Activated CD4-positive, alpha-beta T cell treated with anti-CD3 and anti-CD28 coated beads, Interleukin-2, amount 50 U/mL, for 48 hours (primary cell): ENCODE measurements at places on chromosomes 4 and X.
A peak's percentile ranks its signal among the peaks of the same experiment; 100 is the strongest.

GRCh38 chr4:186650401-186651180 lies 73.1 kb downstream of the FAT1 start:
- no peak for DNase-seq

DNA sequence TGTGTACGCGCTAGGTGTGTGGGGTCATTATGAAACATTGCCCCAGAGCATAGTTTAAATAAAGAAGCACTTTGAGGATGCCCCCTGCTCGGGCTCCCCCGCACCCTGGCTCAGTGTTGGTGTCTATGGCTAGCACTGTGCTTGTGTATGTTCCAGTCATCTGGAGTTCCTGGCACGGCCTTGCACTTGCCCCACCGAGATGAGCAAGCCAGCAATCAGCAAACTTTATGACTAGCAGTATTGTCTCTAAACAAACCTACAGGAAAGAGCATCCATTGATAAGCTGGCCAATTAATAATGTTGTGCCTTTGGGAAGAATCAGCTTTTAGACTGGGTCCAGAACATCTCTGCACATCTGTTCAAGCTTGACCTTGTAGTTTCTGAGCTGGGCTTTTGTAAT lies 707 bp upstream of the SHROOM4 start:
- no peak for DNase-seq

- DNase-seq: no peak
These were observed 1574.5 kb upstream of the TENM3 start for GRCh38 chr4:180668732-180669131.

DNA sequence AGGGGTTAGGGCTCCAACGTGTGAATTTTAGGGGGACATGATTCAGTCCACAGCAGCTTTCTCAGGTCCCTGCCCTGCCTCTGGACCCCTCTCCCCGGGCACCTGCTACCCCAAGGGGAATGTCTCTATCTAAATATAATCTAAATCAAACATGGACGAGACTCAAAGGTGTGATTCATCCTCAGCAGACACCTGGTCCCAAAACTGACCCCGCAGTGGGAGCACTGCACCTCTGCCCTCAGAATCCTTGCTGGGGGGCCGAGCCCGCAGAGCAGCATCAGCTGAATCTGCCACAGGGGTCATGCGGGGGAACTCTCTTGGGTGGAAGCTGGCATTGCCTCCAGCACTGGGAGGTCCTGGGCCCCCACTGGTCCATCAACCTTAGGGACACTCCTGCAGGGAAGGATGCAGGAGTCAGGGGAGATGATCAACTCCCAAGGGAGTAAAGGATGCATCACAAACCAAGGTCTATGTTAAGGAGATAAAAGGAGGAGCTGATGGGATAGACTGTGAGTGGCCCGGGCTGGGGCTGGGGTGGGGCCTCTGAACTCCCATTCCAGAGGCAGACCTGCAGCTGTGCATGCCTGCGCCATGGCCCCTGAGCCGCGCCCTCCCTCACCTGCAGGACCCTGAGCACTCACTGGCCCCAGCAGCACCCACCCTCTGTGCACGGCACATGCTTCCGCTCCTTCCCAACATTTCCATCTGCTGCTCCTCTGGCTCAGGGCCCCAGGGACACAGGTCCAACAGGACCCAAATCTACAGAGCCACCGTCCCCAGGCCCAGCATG lies 54.0 kb downstream of the ADRA2C start:
- DNase-seq: no peak

- DNase-seq: no peak
These were observed 177.7 kb downstream of the RAPGEF2 start for GRCh38 chr4:159280442-159281172.

- peak; percentile 74 for DNase-seq
These were observed at the start of gene HOPX for GRCh38 chr4:56681158-56681852. HOPX (minus strand) TSS chr4:56681296; CDS start chr4:56657816, 23,480 bp downstream.

- DNase-seq: no peak
These were observed 60.8 kb downstream of the MTMR1 start for GRCh38 chrX:150753968-150754367.

DNA sequence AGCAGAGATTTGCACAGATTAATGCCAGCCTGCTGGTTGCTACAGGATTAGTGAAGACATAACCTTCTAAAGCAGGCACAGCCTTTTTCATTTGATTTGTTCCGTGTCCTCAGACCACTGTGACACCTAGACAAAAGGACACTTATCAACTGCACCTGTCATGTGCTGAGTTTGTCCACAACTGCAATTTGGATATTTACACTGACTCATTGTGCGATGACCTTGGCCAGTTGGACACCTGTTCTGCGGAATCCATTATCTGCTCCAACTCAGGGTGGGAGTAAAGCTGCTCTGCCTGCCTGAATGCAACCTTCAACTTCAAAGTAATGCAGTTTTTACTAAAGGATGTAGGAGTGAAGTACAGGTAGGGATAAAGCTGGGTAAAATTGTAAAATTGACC lies 4.1 kb upstream of the NR0B1 start:
- no peak for DNase-seq

DNA sequence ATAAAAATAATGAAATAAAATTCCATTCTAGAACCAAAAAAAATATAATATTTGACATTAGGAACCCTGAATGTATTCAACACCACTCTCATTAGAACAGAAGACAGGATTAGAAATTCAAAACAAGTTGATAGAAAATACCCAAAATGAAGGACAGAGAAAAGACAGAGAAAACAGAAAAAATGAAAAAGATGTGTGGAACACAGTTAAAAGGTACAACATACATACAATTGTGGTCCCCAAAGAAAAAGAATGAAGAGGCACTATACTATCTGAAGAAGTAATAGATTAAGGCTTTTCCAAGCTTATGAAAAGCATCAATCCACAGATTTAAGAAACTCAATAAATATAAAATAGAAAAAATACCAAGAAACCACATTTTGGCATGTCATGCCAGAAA lies 16.4 kb downstream of the ANKRD50 start:
- DNase-seq: no peak

GRCh38 chrX:79415056-79415455 lies 47.9 kb upstream of the ITM2A start:
- no peak for DNase-seq

DNA sequence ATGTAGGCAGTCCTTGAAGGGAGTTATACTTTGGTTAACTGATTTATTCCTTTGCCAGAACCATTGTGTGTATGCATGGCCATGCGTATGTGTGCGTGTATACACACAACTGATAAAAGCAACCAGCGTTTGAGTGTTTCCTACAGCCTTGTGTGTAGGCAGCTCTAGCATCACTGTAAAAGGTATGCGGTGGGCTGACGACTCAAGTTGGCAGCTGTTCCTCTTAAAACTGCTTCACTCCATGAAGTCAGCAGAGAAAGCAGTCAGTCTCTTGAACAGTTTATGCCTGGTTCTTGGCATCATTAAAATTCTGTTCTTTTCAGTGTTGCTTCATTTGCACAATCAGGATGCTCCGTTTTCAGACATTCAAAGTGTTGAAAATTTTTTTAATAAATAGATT lies 103.5 kb upstream of the FRMPD4 start:
- no peak for DNase-seq

GRCh38 chrX:11728556-11728955 lies 29.5 kb upstream of the MSL3 start:
- DNase-seq: no peak

GRCh38 chr4:87409420-87409939 lies 12.9 kb upstream of the NUDT9 start:
- no peak for DNase-seq

GRCh38 chr4:100838286-100838685 lies 320.5 kb upstream of the EMCN start:
- no peak for DNase-seq

DNA sequence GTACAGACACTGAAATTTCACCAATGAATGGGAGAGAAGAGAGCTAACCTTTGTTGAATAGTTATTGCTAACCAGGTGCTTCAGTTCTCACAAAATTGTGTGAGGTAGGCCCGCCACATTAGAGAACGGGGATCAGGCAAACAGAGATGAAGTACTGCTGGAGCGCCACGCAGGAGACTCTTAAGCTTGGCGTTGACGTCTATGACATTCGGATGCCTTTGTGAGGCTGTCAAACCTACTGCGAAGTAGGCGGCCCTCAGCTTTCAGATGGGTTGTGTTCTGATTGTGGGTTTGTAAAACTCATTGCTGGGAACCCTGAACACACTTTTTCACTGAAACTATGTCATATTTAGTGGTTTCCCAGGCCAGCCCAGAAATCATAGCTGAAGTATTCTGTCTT lies 173.6 kb downstream of the CBR4 start:
- peak; percentile 27 for DNase-seq

GRCh38 chr4:91448668-91449330 lies 855.0 kb upstream of the GRID2 start:
- DNase-seq: no peak

- no peak for DNase-seq
These were observed 2.1 kb downstream of the GAB3 start for GRCh38 chrX:154748712-154749339.

- no peak for DNase-seq
These were observed 87.7 kb downstream of the SHROOM4 start for GRCh38 chrX:50726296-50726695.

- DNase-seq: no peak
These were observed 18.4 kb downstream of the DKK2 start for GRCh38 chr4:107017443-107018343.

GRCh38 chr4:70670332-70671014 lies 4.2 kb upstream of the JCHAIN start:
- no peak for DNase-seq

GRCh38 chrX:16440446-16440845 lies 209.5 kb upstream of the S100G start:
- DNase-seq: no peak

GRCh38 chrX:117895418-117895817 lies 221.2 kb downstream of the KLHL13 start:
- no peak for DNase-seq

DNA sequence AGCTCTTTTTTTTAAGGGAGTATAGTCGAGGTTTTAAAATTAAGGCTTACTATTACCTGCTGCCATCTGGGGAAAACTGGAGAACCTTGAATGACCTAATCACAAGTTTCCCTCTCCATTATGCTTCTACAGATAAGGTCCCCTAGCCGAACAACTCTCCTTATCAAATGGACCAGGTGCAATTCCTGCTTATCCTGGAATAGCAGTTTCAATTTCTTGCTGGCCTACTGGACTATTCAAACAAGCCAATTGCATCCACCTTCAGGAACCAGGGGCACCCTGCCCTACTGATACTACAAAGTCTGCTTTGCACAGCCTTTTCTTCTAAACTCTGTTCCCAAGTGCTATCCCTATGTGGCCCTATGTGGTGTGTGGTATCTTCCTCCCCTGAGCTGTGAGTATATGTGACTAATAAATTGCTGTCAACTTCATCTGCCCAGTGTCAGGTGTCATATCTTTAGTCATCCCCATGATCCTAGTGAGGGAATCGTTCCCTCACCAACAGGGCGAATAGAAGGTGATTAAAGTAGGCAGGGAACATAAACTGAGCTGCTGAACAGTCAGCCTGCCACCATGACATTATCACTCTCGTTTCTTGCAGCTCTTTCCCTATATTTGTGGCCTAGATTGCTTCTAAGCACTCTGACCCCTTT lies 128.5 kb downstream of the ATG4A start:
- no peak for DNase-seq

- DNase-seq: no peak
These were observed 2.2 kb downstream of the EMD start for GRCh38 chrX:154381271-154381670.

- no peak for DNase-seq
These were observed 13.6 kb downstream of the PRSS12 start for GRCh38 chr4:118338981-118339765.

DNA sequence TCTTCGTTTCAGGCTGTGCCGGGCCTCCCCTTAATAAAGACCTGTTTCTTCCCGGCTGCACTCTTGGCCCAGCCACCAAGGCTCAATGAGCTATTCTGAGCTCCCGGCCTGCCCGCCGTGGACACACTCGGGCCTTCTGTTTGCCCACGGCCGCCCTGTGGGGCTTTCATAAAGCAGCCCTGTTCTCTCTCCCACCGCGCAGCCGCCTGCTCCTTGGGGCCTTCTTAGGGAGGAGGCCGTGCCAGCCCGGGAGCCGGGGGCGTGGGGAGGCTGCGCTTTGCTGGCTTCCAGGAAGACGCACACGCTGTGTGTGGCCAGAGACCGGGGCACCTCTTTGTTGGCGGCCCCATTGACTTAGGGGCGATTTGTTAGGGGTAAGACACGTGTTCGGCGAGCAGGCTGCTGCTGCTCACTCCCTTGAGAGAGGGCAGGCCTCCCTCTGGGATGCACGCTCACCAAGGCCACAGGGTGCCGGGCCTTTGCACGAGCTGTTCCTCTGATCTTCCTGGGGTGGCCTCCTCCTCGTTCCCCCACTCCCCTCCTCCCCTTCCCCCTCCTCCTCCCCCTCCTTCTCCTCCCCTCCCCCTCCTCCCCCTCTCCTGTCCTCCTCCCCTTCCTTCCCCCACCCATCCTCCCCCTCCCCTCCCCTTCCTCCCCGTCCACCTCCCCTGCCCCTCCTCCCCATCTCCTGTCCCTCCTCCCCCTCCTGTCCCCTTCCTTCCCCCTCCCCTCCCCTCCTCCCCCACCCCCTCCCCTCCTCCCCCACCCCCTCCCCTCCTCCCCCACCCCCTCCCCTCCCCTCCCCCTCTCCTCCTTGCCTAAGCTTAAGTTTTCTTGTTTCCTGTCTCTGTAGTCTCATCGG lies 11.3 kb downstream of the BLOC1S4 start:
- DNase-seq: no peak
